ENCODE measurements at places on chromosomes 3 and 15.

DNA sequence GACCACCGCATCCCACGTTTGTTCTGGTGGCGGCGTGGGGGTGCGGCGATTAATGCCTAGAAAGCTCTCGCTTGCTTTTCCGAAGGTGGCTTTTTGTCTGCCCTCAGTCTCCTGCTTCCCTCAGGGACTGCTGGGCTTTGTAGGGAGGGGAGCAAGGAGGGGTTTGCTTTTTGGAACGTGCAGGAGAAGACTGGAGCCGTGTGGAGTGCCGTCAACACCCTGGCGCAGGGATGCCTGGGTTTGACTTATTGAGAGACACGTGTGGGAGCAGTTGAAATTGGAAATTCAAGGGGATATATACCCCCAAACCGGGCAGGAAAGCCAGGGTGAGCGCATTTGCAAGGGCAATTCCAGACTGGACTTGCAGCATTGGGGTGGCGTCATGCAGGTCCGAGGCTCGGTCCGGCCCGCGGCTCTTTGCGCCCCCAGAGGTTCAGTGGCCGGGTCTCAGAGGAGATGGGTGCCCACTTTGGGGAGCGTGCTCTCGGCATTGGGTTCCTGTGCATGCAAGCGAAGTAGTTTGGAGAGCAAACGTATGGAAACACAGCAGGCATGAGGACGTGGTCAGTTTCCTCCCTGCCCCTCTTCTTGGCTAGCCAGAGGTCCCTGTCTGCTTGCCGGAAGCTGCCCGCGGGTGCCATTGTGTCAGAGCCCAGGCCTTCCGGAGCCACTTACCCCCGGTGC is 2.1 kb downstream of the EPHB1 start:
- no peak for DNase-seq

DNA sequence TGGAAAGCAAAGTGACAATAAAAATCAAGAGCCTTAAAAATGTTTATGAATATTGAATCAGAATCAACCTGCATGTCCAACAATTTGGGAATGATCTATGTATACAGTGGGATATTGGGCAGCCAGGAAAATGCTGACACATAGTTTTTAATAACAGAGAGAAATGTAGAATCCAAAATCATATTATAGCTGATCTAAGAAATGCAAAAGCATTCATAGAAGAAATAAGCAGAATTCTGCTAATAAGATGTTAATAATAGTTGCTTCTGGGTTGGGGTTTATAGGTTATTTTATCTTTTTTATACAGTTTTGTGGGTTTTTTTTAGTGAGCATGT is 15.1 kb downstream of the KIF9 start:
- DNase-seq = no peak

DNA sequence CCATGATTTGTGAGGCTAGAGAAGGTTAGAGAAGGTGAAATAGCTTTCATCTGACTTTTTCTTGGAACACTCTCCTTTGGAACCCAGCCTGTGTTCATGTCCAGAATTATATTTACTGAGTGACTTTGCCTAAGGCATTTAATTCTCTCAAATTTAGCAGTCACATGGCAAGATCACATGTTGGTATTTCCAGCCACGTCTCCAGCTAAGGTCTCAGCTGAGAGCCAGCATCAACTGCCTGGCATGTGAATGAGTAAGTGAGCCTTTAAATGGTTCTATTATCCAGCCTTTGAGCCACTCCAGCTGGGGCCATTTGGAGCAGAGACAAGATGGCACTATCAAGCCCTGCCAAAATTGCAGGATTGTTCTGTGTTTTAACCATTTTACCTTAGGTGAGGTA is 130.2 kb upstream of the SGO1 start:
- no peak for DNase-seq

DNA sequence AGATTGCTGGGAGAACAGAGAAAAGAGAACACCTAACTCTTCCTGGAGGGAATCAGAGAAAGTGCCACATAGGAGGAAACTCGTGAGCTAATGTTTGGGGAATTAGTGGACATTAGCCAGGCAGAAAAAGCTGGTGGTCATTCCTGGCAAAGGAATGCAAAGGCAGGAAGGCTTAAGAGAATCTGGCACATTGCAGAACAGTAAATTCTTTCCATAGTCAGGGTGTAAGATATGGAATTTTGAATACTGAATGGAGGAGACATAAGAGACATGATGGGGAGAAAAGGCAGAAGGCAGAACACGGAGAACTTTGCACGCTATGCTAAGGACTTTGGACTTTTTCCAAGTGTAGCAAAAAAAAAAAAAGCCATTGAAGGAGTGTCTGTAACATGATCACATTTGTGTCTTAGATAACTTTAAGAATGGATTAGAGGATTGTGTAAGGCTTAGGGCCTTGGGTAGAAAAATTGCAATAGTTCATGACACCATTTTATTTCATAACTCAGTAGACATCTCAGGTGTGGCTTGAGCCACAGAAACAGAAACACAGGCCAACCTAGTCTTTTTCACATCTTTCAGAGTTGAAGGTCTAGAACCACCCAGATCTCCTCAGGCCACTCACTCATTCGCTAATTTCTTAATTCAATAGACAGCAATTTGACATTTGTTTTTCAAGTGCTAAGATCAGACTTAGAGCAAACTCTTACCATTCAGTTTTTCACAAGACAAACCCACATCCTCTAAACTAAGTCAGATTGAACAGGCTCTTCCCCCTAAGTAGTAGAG is 31.2 kb upstream of the CCDC80 start:
- DNase-seq = no peak

GRCh38 chr3:50411229-50411628 is 51.9 kb upstream of the TMEM115 start:
- DNase-seq = no peak

GRCh38 chr15:85318048-85318731 is 62.2 kb upstream of the AKAP13 start:
- peak; percentile 39 for DNase-seq

GRCh38 chr15:49225572-49226281 is 55.7 kb downstream of the GALK2 start:
- DNase-seq = no peak

GRCh38 chr3:13123013-13123654 is 49.9 kb upstream of the IQSEC1 start:
- DNase-seq = no peak
